ENCODE measurements at places on chromosomes 2 and 18.

- no peak for DNase-seq
These were observed 369.7 kb downstream of the INSIG2 start for GRCh38 chr2:118457951-118458350.

- no peak for DNase-seq
These were observed 336.9 kb downstream of the INSIG2 start for GRCh38 chr2:118425191-118425590.

- no peak for DNase-seq
These were observed 96.8 kb downstream of the UXS1 start for GRCh38 chr2:106097038-106098000.

- DNase-seq, result no peak
These were observed 10.6 kb downstream of the POU3F3 start for GRCh38 chr2:104864280-104865095.

DNA sequence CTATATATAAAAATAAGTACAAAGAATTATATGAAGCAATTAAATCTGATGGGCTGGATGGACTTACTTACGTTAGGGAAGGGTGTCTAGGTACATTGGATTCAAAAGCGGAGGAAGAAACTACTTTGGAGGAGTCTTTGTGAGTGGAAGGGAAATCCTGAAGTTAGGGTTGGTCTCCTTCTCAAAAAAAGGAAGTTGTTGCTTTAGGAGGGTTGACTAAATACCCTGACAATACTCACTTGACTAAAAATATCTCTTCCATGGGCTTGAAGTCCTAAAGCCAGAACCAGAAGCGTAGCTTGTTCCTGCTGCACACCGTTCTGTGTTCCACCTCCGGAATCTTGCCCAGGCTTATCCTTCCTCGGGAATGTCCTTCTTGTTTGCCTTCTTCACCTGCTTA is 143.3 kb upstream of the ZEB2 start:
- no peak for DNase-seq

DNA sequence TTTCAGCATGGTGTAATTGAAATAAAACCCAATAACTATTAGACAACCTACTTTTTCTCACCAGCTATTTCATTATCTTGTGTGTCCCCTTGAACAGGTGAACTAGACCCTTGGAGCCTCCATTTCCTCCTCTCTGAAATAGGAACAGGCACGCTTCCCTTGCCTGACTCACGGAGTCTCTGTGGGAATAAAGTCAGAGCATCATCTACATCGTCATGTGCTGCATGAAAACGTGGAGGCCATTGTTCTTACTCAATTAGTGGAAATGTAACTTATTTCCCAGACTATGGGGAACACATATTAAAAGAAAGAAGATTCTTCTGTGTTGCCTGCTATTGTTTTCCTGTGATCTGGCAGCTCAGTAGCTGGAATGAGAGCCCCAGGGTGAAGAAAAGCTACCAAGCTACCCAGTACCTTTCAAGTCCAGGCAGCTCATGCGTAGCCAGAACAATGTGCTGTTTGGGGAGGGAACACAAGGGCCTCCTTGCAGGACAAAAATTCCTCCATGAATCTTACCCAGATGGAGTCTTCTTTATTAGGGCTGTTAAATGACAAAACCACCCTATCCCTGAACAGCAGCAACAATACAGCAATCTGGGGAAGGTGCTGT is 59.8 kb downstream of the SOX11 start:
- DNase-seq, result no peak

DNA sequence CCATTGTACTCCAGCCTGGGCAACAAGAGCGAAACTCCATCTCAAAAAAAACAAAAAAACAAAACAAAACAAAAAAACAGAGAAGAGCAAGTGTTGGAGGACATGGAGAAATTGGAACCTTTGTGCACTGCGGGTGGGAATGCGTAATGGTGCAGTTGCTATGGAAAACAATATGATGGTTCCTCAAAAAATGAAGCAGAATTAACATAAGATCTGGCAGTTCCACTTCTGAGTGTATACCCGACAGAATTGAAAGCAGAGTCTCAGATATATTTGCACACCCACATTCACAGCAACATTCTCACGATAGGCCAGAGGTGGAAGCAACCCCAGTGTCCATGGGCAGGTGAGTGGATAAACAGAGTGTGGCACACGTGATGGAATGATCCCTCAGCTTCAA is 11.0 kb upstream of the RALB start:
- no peak for DNase-seq

GRCh38 chr2:76921006-76921405 is 601.2 kb downstream of the LRRTM4 start:
- no peak for DNase-seq

- no peak for DNase-seq
These were observed 67.3 kb upstream of the ST6GAL2 start for GRCh38 chr2:106953236-106953635.

DNA sequence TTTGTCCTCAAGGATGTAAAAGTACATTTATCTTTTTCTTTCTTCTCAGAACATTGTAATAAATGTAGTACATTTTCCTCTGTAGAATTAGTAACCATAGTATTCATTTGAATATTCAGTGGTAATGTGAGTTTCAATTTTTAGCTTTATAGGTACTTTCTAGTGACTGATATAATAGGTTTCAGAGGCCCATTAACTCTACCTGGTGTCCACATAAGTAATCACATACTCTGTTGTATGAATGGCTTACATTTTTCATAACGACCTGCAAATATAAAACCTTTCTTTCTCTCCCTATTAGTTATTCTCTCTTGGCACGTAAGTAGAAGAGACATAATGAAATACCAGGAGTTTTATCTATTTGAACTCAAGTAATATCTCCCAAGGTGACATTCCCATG is 1017.6 kb downstream of the DPP10 start:
- no peak for DNase-seq

DNA sequence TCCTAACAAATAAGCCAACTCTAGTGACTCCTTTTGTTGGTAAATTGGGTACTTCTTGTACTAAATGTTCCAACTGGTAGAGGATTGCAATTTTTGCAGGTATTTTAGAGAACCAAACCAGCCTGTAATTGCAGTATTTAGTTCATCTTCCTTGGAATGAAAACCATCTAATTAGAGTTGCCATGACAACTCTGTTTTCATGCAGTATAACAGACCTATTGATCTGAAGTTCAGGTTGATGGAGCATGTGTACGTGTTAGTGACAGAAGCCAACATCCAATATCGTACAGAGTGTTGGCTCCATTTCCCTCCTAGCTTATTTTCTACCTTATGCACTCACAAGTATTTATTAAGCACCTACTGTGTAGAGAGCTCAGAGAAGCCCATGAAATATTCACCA is 176.3 kb upstream of the FOSL2 start:
- no peak for DNase-seq

Data from GM23248 (cell line).